Renal pelvis (tissue), 12 donors: ENCODE measurements at places on chromosomes 12 and 14. TPM values are rescaled to one million over a fixed set of nuclear protein-coding genes. Genes with fewer than 3 reads are reported as not detected.

Gene MORN3
- polyA plus RNA-seq = 1.8 TPM

Gene RND1
- polyA plus RNA-seq = 3.0 TPM

Gene FIGNL2
- polyA plus RNA-seq = 5.4 TPM

Gene CFAP54
- polyA plus RNA-seq = 2.1 TPM

Gene SAMD15
- 8.0 TPM for polyA plus RNA-seq
